ENCODE measurements at places on chromosomes 13 and 19.

GRCh38 chr13:36548129-36548528 is 115.8 kb downstream of the CCNA1 start:
- DNase-seq: no peak

GRCh38 chr13:113597391-113598080 is 13.0 kb downstream of the TFDP1 start:
- DNase-seq: no peak

GRCh38 chr13:65468628-65469027 is 1761.5 kb downstream of the PCDH9 start:
- DNase-seq: no peak

GRCh38 chr13:110351636-110352420 is 44.7 kb downstream of the COL4A2 start:
- no peak for DNase-seq

DNA sequence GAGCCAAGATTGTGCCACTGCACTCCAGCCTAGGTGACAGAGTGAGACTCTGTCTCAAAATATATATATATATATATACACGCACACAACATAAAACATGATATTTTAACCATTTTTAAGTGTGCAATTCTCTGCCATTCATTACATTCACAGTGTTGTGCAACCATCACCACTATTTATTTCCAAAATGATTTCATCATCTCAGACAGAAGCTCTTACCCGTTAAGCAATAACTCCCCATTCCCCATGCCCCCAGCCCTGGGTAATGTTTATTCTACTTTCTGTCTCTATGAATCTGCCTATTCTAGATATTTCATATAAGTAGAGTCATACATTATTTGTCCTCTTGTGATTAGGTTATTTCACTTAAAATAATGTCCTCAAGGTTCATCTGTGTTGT is 20.3 kb downstream of the WDR88 start:
- no peak for DNase-seq

DNA sequence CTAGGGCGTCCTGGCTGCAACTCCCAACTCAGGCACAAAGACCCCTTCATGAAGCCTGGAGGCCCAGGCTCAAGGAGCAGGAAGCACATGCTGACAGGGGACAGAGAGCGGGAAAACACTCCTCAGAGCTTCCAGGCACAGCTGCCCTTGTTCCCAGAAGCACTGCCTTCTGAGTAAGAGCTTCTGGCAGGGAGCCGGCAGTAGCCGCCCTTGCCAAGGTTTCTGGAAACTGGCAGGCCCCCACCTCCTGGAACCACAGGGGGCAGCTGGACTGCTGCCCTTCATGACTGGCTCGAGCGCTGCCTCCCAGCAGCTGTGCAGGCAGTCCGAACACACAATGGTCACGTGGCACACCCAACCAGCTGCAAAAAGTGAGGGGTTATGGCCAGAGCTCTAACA is 33.6 kb upstream of the EPHX3 start:
- no peak for DNase-seq

DNA sequence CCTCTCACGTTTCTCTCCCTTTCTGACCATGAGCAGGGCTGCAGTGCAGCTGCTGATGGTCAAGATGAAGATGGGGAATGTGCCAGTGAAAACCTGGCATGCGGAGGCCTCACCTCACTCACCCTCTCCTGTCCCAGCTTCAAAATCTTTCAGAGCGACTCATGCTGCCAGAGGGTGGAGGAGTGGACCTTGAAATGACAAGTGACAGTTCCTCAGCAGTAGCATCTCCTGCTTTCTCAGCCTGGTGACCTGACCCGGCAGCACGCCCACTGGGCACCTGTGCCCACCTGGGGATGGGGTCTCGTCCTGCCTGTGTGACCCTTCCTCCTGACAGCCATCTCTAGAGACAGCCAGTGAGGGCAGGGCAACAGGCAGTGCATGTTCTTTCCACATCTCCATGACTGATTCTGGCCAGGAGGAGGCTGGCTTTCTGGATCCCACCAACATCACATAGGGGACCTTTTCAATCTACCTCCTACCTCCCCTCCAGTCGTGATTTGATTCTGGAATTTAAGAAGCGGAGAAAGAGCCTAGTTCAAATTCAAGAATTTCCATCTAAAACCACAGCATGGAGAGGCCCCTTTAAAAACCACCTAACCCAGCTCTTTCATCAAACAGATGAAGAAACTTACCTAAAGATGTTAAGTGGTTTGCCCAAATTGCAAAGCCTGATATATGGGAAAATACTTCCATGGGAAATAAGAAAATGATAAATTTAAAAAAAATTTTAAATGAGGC is 45.8 kb downstream of the RFX2 start:
- DNase-seq: no peak

DNA sequence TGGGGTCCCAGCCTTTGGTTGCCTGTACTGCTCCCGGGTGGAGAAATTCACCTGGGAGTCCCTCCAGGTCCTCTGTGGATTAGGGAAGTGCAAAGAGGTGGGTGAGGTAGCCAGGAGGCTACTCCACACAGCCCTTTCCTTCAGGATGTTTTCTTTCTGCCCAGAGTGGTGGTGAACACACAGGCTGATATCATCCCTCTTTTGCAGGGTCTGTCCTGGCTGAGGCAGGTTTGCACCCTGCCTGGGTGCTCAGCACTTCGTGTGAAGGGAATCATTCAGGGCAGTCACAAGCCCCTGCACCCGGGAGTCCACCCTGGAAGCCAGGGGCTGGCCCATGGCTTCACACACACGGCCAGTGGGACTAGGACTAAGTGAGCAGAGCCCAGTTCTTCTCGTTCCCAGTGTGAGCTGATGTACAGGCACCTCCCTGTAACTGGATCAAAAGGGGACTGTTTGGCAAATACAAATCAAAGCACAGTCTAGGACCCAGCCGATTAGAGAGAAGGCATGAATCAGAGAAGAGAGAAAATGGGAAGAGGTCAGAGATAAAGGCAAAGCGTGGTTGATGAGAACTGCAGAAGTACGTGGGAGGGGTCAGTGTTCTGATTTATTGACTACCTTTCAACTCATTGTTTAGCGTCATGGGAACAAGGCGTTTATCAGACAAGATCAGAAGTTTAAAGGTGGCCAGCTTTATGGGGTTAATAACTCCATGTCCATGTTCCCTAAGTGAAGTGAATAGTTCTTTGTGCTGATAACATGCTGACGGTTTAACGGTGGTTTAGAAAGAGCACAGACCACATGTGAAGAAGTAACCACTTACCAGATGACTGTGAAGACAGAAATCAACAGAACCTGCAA is 30.4 kb upstream of the SPATA13 start:
- DNase-seq: no peak

DNA sequence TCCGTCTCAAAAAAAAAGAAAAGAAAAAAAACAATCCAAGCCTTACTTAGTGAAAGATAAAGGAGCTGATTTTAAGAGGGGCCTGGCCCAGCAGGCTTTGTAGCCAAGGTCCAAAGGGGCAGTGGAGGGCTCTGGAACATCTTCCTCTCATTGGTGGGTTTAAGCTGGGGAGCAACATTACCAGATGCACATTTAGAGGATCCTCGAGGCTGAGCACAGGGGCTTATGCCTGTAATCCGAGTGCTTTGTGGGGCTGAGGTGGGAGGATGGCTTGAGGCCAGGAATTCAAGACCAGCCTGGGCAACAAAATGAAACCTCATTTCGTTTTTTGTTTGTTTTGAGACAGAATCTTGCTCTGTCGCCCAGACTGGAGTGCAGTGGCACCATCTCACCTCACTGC is 8.0 kb upstream of the TMEM160 start:
- DNase-seq: no peak

GRCh38 chr13:30103161-30103840 is 204.1 kb downstream of the KATNAL1 start:
- no peak for DNase-seq

DNA sequence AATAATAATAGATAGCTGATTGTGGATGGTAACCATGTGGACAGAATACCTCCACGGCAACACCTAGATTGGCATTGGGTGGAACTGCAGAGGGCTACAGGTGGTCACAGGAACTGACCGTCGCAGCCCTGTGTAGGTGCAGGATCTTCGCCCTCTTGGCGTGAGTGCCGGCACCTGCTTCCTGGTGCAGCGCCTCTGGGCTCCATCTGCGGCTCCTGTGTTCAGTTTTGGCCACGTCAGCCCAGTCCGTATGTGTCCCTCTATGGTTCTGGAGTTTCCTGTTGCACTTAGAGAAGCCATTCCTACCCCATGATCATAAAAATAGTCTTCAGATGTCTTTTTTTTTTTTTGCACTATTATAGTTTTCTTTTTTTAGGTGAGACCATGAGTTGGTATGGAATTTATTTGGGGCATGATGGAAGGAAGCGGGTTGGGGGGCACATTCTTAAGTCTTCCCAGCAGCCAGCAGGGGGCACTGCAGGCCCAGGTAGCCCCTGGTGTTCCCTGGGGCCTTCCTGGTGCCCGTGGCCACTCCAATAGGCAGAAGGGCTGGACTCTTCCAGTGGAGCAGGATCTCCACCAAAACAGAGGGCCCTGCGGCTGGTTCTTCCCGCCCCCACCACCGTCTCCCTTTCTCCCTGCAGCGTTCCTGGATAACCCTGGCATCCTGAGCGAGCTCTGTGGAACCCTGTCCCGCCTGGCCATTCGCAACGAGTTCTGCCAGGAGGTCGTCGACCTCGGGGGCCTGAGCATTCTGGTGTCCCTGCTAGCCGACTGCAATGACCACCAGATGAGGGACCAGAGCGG is 10.1 kb upstream of the SLC25A42 start:
- DNase-seq: peak; percentile 38

DNA sequence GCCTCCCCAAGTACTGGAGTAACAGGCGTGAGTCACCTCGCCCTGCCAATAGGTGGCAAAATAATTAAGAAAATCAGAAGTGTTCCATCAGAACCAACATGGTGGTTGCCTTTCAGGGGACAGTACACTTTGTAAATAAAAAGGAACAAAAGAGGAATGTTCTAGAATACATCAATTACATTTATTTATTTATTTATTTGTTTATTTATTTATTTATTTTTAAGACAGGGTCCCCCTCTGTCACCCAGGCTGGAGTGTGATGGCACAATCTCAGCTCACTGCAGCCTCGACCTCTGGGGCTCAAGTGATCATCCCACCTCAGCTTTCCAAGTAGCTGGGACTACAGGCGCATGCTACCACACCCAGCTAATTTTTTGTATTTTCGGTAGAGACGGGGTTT is 12.9 kb upstream of the TYROBP start:
- no peak for DNase-seq

- no peak for DNase-seq
These were observed 198.4 kb downstream of the NDFIP2 start for GRCh38 chr13:79679334-79679733.

GRCh38 chr13:106425661-106426060 is 109.8 kb downstream of the EFNB2 start:
- DNase-seq: no peak

- DNase-seq: peak; percentile 92
These were observed at the start of gene HAUS5 for GRCh38 chr19:35612559-35613321. Gene HAUS5, plus strand, starts transcription at chr19:35612735. Its CDS starts 60 bp downstream, at chr19:35612795.

DNA sequence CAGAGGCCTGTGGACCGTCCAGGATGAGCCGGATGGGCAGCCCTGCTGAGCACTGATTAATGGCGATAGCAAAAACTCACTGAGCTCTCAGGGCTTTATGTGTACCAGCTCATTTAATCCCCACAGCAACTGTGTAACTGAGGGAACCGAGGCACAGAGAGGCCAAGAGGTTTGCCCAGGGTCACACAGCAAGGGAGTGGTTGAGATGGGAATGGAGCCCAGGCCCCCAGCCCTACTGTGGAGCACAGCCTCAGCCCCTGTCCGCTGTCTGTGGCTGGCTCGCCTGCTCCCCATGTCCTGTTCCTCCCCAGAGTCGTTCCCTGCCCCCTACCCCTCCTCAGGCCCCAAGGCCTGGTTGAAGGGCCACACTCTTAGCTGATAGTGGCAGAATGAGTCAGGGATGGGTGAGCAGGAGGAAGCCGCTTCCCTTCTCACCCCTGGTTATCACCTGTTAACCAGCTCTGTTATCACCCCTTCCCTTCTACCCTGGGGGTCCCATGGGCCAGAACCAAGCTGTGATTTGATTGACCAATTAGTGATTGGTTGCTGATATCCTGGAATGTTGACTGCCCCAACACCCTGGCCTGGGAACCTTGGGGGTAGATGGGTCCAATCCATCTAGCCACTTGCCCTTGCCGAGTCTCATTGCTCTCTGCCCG is 21.2 kb downstream of the CAPN12 start:
- no peak for DNase-seq

- DNase-seq: no peak
These were observed 59.4 kb downstream of the SLC10A2 start for GRCh38 chr13:103006641-103007426.

DNA sequence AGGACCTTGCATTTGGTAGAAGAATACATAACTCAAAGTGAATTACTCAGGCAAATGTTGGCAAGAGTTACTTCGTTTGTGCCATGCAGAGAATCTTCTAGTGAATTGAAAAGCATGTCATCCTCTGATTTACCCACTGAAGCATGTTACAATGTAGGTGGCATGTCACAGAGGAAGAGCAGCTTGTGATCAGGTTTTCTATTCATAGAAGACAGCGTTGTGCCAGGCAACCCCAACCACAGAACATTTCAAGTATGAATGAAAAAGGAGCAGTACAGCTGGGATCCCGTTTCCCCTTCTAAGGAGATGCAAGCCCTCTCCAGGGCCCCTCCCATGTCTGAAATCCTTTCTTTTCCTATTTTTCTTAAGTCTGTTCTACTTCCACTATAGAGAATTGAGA is 6.0 kb upstream of the KATNAL1 start:
- no peak for DNase-seq

DNA sequence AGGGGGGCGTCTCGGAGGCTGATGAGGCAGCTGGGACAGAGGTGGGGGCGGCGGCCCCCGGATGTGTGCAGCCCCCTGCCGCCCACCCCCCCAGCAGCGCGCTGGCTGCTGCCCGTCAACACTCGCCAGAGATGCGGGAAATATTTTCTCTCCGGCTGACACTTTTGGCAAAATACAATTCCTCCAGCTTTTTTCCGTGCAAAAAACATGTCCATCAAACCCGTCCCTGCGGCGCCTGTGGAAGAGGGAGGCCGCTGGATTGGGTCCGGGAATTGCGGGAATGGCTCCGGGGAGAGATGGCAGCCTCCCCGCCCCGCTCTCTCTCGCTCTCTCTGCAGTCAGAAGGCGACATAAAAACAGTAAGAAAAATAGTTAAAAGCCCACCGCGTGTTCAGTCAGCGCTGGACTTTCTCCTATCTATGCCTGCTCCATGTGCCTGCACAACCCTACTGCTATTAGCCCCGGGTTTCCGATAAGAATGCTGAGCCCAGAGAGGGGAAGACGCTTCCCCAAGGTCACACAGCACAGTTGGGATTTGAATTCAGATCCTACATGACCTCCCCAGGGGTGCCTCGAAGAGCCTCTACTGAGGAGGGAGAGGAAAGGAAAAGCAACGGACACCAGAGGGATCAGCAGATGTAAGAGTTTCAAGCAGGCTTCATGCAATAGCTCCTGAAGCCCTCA is 23.2 kb downstream of the ZNRF4 start:
- DNase-seq: no peak

DNA sequence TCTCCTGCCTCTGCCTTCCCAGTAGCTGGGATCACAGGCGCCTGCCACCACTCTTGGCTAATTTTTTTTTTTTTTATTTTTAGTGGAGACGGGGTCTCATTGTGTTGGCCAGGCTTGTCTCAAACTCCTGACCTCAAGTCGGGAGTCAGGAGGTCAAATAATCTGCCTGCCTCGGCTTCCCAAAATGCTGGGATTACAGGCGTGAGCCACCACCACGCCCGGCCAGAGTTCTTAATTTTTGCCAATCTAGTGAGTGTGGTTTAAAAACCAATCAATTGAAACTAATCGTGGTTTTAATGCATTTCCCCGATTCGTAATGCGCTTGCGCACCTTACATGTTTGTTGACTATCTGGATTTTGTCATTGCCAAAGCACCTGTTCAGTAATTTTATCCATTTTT is 37.0 kb downstream of the SKA3 start:
- no peak for DNase-seq
